ENCODE measurements at places on chromosomes 3 and 15.

DNA sequence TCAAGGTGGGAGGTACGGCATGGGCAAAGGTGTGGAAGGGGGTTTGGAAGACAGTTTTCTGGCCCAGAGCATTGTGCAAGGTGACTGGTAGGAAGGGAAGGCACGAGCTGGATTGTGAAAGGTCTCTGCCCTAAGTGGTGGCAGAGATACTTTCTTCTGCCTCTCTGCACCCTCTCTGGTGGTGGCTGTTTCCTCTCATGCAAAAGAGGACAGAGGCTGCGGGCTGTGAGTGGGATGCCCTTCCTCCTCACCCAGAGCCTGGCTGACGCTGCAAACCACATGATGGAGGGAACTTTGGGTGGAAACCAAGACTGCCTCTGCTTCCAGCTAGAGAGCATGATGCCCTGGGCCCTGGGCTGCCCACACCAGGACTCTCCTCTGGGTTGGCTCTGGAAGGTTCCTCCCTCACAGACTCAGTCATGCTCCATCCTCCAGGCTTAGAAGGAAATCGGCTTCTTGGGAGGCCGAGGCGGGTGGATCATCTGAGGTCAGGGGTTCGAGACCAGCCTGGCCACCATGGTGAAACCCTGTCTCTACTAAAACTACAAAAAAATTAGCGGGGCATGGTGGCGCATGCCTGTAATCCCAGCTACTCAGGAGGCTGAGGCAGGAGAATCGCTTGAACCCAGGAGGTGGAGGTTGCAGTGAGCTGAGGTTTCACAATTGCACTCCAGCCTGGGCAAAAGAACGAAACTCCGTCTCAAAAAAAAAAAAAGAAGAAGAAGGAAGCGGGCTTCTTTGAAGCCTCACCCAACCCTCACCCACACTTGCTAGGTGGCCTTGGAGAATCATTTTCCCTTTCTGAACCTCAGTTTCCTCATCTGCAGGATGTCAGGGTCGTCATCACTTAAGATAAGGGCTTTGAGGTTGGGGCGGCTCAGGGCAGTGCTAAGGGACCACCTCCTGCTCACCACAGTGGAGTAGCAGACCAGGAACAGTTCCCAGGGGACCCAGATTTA, 8.3 kb downstream of the PSTPIP1 start:
- peak; percentile 85 for DNase-seq

- DNase-seq: no peak
Measured at GRCh38 chr3:78455712-78456433, 1311.9 kb downstream of the ROBO1 start.

- DNase-seq: peak; percentile 9
Measured at GRCh38 chr3:129277829-129278271, 820 bp upstream of the HMCES start.

DNA sequence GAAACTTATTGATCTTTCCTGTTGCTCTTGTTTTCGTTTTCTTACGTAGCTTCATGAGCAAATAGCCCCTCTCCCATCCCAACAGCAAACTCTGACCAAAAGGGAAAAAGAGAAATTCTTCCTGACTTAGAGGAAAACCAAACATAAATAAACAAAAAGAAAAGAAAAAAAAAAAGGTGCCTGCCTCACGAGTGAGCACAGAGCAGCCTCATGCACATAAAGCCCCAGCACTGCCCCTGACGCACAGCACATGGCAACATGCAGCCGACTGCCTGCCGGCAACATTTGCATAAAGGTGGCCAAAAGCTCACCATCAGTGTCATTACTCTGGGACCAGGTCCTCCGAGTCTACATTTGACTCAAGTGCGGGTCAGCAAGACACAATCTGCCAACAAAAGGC, 6.4 kb downstream of the POC1A start:
- no peak for DNase-seq

- no peak for DNase-seq
Measured at GRCh38 chr3:181616088-181617070, 95.3 kb upstream of the SOX2 start.

GRCh38 chr3:168659015-168659414, 563.3 kb upstream of the GOLIM4 start:
- no peak for DNase-seq

DNA sequence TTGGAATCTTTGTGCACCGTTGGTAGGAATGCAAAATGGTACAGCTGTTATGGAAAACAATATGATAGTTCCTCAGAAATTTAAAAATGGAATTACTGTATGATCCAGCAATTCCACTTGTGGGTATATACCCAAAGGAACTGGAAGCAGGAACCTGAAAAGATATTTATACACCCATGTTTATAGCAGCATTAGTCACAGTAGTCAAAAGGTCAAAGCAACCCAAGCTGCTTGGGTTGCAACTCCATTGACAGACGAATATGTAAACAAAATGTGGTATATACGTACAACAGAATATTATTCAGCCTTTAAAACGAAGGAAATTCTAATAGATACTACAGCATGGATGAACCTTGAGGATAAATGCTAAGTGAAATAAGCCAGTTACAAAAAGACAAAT, 35.0 kb upstream of the CAPN3 start:
- DNase-seq: no peak

DNA sequence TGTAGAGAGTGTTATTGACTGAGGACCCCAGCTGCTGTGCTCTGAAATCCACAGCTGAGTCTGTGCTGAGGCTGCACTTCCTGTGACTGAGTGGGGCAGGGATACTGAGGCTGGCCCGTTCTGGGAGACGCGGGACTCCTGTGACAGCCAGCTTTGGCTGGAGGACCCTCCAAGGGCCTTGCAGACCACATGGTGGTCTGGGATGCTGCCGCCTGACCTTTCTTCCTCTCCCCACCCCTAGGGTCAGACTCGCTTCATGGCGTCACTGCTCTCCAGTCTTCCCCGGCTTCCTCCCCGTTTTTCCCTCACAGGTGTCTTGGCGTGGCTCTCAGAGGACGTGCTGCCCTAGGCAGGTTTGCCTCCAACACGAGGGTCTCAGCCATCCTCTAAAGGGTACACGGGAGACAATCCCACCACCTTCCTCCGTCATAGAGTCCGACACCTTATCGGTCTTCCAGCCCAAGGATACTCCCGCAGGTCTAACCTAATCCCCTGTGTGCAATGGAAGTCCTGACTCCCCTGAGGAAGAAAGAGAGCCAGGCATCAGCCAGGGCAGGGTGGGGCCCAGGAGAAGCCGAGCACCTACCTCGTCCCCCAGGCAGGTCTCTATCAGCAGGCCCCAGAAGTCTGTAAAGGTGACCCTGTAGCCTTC, 19.9 kb upstream of the EHD4 start:
- DNase-seq: no peak

DNA sequence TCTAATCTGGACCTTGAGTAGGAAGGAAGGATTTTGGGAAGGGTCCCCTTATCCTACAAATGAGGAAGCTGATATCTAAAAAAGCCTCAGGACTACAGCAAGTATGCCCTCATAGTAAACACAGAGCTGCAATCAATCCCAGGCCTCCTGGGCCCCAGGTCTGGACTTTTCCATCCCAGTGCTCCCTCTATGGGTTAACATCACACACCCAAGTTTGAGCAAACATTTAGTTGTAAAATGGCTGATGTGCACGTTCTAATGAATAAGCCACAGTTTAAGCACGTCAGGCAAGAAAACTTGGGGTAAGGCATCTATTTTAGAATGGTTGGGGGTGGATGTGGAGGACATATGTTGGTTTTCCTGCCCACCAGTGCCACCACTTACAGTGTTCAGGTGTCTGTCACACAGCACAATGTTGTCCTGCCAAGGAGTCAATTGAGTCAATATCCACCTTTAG, 44.3 kb upstream of the UBE2E1 start:
- peak; percentile 14 for DNase-seq

DNA sequence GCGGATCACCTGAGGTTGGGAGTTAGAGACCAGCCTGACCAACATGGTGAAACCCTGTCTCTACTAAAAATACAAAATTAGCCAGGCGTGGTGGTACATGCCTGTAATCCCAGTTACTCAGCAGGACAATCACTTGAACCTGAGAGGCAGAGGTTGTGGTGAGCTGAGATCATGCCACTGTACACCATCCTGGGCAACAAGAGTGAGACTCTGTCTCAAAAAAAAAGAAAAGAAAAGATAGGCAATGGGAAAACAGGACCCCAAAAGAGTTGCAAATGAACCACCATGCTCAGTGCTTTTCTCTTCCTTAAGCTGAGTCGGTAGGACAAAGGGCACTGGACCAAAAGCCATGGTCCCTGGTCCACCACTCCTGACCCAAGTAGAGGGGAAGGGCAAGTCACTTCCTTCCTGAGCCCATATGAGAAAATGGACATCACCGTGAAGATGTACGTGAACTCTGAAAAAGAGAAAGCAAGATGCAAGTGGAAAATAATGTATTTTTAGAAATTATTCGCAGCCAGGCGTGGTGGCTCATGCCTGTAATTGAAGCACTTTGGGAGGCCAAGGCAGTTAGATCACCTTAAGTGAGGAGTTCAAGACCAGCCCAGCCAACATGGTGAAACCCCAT, 2.6 kb downstream of the ITGB5 start:
- DNase-seq: no peak

GRCh38 chr3:141550926-141551665, 64.3 kb downstream of the RASA2 start:
- no peak for DNase-seq

DNA sequence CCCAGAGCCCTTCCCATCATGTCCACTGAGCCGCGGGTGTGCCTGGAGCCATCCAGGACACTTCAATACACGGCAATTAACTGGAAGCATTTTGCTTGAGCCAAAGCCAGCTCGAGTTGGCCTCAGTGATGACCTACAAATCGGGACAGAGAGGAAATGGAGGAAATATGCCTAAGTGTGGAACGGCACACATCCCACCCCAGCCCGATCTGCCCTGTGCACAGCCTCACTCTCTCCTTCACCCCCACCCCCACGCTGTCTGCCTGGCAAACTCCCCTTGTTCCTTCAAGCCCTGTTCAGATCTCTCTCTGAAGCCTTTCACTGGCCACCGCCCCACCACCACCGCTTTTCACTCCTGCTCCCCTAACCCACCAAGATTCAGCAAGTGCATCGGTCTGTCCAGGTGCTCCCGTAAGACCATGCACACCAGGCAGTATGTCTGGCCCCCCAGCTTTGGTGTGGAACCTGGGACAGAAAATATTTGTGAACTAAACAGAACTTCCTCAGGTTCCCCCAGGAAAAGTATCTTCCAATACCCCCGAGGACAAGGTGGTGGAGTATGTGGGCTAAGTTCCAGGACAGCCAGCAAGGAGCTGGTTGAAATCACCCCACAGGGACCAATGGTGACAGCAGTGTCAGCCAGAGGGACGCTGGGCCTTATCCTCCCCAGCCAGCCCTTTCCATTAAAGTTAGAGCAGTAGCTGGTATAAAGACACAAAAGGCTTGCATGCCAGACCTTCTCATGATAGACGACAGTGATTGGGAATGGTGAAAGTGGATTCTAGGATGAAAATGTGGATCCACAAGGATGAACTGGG, 83.7 kb downstream of the VGLL4 start:
- DNase-seq: no peak

DNA sequence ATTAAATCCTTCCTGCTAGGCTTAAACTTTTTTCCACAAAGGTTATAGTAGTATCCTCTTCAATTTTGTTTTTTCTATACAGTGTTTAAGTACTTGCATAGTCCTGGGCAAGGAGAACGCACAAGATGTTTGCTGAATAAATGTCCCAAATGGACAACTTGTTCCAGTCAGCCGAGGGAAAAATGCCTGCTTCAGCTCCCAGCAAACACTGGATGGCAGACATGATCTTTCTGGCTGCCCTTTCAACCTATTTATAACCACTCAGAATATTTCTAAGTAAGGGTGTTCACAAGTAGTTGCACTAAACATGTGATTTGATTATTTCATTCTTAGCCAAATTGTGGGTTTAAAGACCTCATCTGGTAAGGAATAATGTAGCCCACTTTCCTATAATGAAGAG, 29.8 kb downstream of the GNB4 start:
- no peak for DNase-seq

DNA sequence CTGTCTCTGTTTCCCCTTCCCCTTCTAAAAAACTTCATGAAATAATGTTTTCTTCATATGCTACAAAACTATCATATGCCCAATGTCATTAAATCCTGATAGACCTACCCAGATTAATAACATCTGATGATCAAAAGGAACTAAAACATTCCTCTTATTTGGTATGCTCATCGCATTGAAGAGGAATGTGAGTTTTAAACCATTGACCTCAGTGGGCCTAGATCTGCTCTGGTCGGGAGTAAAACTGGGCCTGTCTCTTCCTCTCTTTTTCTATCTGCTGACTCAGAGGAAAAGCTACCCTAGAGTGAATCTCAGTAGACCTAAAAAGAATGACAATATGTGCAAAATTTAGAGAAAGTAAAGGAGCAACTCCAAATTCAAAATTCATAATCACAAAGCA, 275.8 kb downstream of the SATB1 start:
- DNase-seq: no peak

DNA sequence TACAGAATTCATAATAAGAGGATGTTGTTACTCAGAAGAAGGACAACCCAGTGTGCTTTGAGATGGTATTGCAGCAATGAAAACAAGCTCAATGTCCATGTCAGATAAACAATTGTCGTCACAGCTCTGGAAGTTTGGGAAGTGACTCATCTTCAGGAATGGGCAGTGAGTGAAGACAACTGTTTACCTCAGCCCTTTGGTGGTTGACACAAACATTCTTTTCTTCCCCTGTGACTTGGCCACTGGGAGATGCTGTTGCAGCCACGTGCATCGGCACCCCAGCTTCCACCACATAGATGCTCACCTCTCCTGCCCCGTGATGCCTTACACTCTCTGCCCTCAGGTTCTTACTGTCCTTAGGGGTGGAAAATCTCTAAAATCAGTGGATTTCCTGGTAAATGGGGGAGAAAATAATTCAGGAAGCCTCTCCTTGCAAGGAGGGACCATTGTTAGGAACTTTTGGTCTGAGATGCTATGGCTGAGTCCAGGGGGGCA, 114.1 kb upstream of the GALNT15 start:
- DNase-seq: no peak

- no peak for DNase-seq
Measured at GRCh38 chr3:150357923-150358607, 50.0 kb upstream of the TSC22D2 start.

GRCh38 chr3:14524920-14525660, 15.1 kb downstream of the GRIP2 start:
- DNase-seq: no peak

- peak; percentile 12 for DNase-seq
Measured at GRCh38 chr3:119911748-119912147, 129.8 kb downstream of the NR1I2 start.

GRCh38 chr3:195133462-195133861, 137.5 kb downstream of the XXYLT1 start:
- DNase-seq: peak; percentile 59

DNA sequence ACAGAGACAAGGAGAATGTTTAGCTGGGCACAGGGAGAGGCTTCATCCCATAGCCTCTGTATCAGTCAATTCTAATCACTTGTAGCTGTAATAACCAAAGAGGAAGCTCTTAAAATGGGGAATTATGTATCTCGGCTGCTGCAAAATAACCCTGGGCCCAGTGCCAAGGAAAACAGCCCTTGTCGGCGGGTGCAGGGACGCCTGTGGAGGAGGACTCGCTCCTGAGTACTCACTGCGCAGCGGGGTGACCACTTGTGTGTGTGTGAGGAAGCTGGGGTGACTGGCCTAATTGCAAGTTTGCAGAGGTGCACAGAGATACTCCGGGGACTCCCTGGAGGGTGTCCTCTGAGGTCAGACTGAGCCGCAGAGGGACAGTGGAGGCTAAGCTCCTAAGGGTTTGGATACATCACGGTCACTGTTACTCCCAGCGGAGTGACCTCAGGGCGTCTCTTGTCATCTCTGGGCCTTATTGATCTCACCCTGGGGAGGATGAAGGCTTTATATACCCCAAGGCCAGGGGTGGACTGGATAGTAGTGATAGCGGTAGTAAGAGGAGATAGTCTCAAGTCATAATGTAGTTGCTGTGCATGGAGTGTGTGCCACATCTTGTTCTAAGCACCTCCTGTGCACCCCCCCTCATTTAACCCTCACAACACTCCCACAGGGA, 37.2 kb downstream of the SLC6A6 start:
- DNase-seq: no peak

Measured in activated CD4-positive, alpha-beta T cell treated with anti-CD3 and anti-CD28 coated beads for 48 hours (primary cell).